ENCODE measurements at places on chromosomes 16 and 17.
A peak's percentile ranks its signal among the peaks of the same experiment; 100 is the strongest.

- peak; percentile 16 for DNase-seq
Measured at GRCh38 chr17:44581868-44582267, 24.6 kb downstream of the FZD2 start.

GRCh38 chr16:30710971-30711370, 12.0 kb downstream of the SRCAP start:
- DNase-seq: no peak

GRCh38 chr17:4506892-4507291, 8.2 kb downstream of the SPNS2 start:
- no peak for DNase-seq

GRCh38 chr16:73213732-73214455, 166.0 kb upstream of the ZFHX3 start:
- DNase-seq: no peak

DNA sequence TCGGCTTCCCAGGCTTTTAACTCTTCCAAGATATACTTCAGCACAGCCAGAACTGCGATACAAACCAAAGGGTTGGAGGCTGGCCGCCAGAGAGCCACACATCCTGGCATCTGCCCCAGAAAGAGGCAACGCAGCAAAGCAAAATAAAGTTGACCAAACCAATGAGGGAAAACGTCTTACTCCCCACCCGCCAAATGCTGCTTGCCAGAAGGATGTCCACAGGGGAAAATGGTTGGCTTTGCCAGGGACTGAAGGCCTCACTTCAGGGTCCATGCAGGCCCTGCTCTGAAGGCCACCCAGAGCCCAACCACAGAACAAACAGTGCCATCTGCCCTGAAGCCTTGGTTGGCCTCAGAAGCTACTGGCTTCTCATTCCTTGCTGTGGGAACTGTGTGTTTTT, 15.0 kb downstream of the CACNG1 start:
- DNase-seq: no peak

DNA sequence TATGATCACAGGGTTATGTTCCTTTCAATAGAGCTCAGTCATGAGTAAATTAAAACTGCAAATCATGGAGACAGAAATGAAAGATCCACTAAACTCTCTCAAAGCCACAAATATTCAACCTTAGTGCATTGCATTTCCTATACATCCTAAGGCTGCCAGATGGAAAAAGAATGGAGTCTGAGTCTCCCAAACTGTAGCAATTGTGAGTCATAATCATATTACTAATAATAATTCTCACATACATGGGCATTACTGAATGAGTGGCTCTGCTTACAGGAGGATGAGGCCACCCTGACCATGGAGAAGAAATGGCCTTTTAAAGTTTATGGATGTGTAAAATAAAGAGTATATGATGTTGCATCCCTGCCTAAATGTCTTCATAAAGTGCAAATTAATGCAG, 3.2 kb downstream of the CA10 start:
- DNase-seq: no peak

Data from SHP77 (cell line).